Astrocyte (in vitro differentiated cells and primary cell): ENCODE measurements at places on chromosomes 5 and 9.

GRCh38 chr5:178215280-178216002 lies 11.1 kb downstream of the HNRNPAB start:
- H3K27ac ChIP-seq: no peak overlapping the region
- no peaks in the 10 kb centered on the region for H3K4me1 ChIP-seq
- no peaks in the 10 kb centered on the region for H3K27me3 ChIP-seq
- DNase-seq: no peak

GRCh38 chr9:31445960-31446359 lies 938.5 kb upstream of the ACO1 start:
- no peak overlapping the region for H3K27ac ChIP-seq
- H3K4me1 ChIP-seq: no peaks in the 10 kb centered on the region
- H3K27me3 ChIP-seq: no peaks in the 10 kb centered on the region

DNA sequence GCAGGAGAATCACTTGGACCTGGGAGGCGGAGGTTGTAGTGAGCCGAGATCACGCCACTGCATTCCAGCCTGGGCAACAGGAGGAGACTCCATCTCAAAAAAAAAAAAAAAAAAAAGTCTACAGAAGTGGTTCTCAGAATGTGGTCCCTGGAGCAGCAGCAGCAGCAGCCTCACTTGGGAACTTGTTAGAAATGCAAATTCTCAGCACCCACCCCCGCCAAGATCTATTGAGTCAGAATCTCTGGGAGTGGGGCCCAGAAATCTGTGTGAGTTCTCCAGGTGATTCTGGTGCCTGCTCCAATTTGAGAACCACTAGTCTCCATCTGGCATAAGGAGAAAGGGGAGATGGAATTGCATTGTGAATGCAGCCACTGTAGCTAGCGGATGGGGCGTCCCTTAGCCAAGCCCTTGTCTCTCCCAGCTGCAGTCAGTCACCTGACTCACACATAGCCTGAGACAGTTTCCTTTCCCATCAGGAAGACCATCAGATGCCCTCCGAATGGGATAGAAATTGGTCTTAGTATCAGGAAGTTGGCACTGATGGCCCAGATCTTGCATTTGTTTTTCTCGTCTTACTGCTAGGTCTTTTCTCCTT lies 12.2 kb upstream of the PTCH1 start:
- no peaks in the 10 kb centered on the region for H3K36me3 ChIP-seq
- H3K27ac ChIP-seq: no peak overlapping the region
- H3K4me1 ChIP-seq: no peaks in the 10 kb centered on the region
- peaks cover 6% of the 10 kb centered on the region for H3K27me3 ChIP-seq

DNA sequence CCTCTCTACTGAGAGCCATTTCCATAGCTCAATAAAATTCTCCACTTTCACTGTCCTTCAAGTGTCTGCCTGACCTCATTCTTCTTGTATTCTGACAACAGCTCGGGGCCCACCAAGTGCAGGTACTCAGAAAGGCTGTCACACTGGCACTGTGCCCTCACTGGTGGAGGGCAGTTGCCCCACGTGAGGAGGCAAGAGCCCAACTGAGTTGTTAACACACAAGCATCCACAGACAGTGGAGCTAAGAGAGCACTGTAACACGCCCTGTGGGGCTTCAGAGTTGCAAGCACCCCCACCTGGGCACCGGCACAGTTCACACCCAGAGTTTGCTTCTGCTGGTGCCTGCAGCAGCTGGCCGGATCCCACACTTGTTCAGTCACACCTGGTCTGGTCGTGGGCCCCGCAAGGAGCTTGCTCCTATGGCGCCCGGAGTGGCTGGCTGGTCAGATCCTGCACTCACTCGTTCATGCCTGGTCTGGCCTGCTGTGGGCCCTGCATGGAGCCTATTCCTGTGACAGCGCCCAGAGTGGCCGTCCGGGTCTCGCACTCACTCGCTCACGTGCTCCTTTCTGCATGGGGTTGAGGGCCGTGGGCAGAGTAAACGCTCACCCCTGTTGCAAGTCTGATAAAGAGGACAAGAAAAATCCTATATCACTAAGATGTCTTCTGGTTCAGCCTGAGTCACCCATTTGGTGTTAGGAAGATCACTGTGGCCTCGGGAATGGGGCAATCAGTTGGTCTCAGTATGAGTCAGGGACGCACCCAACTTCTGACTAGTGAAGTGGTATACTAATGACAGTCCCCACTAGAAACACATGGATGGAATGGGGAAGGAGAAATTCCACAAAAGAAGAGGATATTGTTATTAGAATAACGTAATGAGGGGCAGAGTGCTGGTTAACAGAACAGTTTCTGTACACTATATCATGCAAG lies 87.0 kb upstream of the CCNH start:
- H3K27ac ChIP-seq: no peak overlapping the region
- no peak overlapping the region for H3K4me3 ChIP-seq
- H3K36me3 ChIP-seq: no peaks in the 10 kb centered on the region

DNA sequence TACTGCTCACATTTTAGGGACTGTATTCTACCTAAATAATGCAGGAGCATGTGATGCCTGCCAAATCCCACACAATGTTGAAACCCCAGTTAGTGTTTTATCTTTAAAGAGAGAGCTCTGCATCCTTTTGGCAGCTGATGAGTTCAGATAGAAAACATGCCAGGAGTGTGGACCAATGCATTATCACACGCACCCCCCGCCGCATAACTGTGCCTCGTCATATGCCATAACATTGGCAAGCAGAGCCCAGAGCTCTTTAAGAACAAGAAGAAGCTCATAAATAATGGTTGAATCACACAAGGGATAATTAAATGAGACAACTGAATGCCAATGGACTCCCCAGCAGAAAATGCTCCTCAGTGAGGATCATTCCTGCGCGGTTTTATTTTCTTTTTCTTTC lies 52.8 kb upstream of the RORB start:
- no peaks in the 10 kb centered on the region for H3K36me3 ChIP-seq
- peak; percentile 18 for DNase-seq
- no peak overlapping the region for H3K4me3 ChIP-seq
- H3K27me3 ChIP-seq: no peaks in the 10 kb centered on the region

- no peaks in the 10 kb centered on the region for H3K27me3 ChIP-seq
- DNase-seq: no peak
- peaks cover 16% of the 10 kb centered on the region for H3K4me1 ChIP-seq
- no peak overlapping the region for H3K27ac ChIP-seq
- no peaks in the 10 kb centered on the region for H3K36me3 ChIP-seq
Observed at GRCh38 chr9:117103438-117104110, 311.3 kb downstream of the ASTN2 start.

GRCh38 chr5:179256328-179257175 lies 88.7 kb downstream of the ADAMTS2 start:
- no peak overlapping the region for H3K27ac ChIP-seq
- no peaks in the 10 kb centered on the region for H3K27me3 ChIP-seq
- no peak overlapping the region for H3K4me3 ChIP-seq
- no peaks in the 10 kb centered on the region for H3K36me3 ChIP-seq

- H3K4me1 ChIP-seq: no peaks in the 10 kb centered on the region
- H3K27ac ChIP-seq: no peak overlapping the region
- no peaks in the 10 kb centered on the region for H3K27me3 ChIP-seq
- H3K4me3 ChIP-seq: no peak overlapping the region
- no peaks in the 10 kb centered on the region for H3K36me3 ChIP-seq
- peak; percentile 79 for DNase-seq
Observed at GRCh38 chr5:96235008-96235910, 197.8 kb downstream of the PCSK1 start.

DNA sequence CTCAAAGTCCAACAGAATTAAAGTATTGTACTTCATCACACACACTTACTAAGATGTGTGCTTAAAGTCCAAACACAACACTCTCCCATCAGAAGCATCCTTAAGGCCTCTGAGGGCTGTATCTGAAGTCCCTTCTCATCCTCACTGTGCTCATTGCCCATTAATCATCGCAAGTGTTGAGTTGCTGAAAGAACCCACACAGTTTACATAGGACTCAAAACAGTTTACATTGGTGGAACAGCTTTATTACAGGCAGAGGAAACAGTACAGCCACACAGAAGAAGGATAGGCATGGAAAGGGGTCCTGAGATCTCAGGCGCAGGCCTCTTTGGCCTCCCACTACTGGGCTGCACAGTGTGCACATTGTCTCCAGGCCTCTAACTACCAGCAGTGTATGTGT lies 113.4 kb downstream of the CMYA5 start:
- H3K4me1 ChIP-seq: no peaks in the 10 kb centered on the region
- no peak for DNase-seq
- H3K27ac ChIP-seq: no peak overlapping the region
- H3K36me3 ChIP-seq: no peaks in the 10 kb centered on the region

GRCh38 chr5:80676706-80677105 lies 21.9 kb upstream of the DHFR start:
- DNase-seq: no peak
- H3K36me3 ChIP-seq: peaks cover 20% of the 10 kb centered on the region
- H3K4me1 ChIP-seq: no peaks in the 10 kb centered on the region
- H3K4me3 ChIP-seq: no peak overlapping the region
- no peaks in the 10 kb centered on the region for H3K27me3 ChIP-seq

DNA sequence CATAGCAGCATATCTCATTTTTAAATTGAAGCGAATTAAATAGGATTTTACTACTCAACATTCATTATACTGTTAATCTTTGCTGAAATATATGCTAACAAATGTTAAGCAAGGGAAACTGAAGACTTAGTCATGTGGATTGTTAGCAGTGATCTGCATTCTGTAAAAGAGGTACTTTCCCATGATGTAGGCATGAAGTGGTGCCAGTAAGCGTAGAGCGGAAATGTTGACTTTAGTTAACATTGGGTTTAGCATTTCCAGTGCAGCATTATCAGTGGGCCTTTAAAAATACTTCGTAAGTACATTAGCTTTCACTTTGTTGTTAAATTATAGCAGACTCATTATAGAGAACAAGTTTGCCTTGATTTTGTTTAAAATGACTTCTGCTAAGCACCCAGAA lies 130.3 kb downstream of the CDC42SE2 start:
- DNase-seq: peak; percentile 59
- no peak overlapping the region for H3K4me3 ChIP-seq
- H3K27ac ChIP-seq: peak overlapping the region; percentile 35

GRCh38 chr9:94821098-94821887 lies 94.8 kb downstream of the AOPEP start:
- DNase-seq: no peak
- no peaks in the 10 kb centered on the region for H3K36me3 ChIP-seq
- no peak overlapping the region for H3K27ac ChIP-seq

DNA sequence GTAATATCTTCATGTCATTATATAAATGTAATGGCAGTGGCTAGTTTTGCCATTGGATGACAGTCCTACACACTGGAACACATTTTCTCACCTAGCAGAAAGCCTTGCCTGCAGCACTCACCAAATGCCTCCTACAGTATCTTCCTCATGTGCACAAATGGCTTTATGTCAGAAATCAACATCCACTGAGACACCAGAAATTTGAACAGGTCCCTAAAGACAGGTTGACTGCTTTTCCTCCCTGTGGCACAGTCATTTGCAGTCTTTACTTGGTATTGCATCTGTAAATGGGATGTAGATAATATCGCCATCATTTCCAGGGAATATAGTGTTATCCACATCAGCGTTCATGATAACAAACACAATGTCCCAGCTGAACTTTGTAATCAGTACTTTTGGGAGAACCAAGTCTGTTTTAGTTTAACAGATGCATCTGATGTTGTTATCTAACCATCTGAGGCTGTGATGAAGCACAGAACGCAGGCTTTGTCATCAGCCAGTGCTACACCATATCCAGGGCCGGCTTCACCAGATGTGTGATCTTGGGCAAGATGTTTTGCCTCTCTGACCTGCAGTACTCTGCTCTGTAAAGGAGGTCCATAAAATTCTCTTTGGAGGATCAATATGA lies 83.9 kb upstream of the TAS2R1 start:
- H3K27me3 ChIP-seq: no peaks in the 10 kb centered on the region
- H3K4me3 ChIP-seq: no peak overlapping the region
- H3K27ac ChIP-seq: no peak overlapping the region
- peaks cover 25% of the 10 kb centered on the region for H3K4me1 ChIP-seq
- no peak for DNase-seq
- H3K36me3 ChIP-seq: no peaks in the 10 kb centered on the region

GRCh38 chr5:158921441-158922262 lies 178.1 kb downstream of the EBF1 start:
- H3K4me3 ChIP-seq: no peak overlapping the region
- no peaks in the 10 kb centered on the region for H3K4me1 ChIP-seq
- no peak overlapping the region for H3K27ac ChIP-seq
- H3K27me3 ChIP-seq: peaks cover 5% of the 10 kb centered on the region
- H3K36me3 ChIP-seq: no peaks in the 10 kb centered on the region
- DNase-seq: no peak

GRCh38 chr5:154346427-154346826 lies 99.4 kb upstream of the SAP30L start:
- no peak for DNase-seq
- H3K36me3 ChIP-seq: peaks cover 4% of the 10 kb centered on the region
- no peak overlapping the region for H3K27ac ChIP-seq

DNA sequence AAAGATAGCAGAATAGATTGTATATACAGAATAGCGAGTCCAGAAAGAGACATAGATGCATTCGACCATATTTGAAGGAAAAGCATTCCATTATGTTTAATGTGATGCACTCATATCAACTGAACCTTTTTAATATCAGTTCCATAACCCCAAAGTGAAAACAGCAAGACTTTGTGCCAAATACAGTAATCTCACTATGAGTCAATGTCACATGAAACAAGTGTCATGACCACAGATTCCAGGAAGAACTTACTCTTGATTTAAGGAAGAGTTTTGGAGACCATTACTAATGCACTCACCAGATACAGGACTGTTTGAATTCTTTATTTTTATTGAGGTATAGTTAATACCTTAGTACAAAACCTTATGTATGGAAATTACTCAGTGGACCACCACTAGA lies 220.5 kb downstream of the SH3GL2 start:
- no peak overlapping the region for H3K4me3 ChIP-seq
- peaks cover 9% of the 10 kb centered on the region for H3K27me3 ChIP-seq
- no peaks in the 10 kb centered on the region for H3K4me1 ChIP-seq
- no peak overlapping the region for H3K27ac ChIP-seq
- H3K36me3 ChIP-seq: no peaks in the 10 kb centered on the region

DNA sequence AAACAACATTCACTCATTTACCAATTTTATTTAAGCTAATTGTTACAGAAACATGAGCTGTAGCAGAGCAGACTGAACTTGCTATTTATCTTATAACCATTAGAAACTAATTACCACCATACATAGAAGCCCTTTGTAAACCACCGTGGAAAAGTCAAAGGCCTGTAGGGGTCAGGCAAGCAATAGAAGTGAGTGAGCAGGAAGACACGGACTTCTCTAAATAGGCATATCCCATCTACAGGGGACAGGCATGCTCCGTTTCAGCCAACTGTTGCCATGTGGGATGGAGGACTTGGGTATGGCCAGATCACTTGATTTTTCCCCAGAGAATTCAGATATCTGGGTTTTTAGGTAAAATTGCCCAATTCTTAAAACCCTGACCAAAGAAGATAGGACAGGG lies 44.8 kb downstream of the PRRC1 start:
- no peaks in the 10 kb centered on the region for H3K27me3 ChIP-seq
- no peak overlapping the region for H3K4me3 ChIP-seq
- H3K27ac ChIP-seq: no peak overlapping the region
- H3K4me1 ChIP-seq: peaks cover 6% of the 10 kb centered on the region
- DNase-seq: no peak

GRCh38 chr9:129898185-129898584 lies 62.9 kb downstream of the USP20 start:
- no peak overlapping the region for H3K4me3 ChIP-seq
- H3K27ac ChIP-seq: no peak overlapping the region
- no peaks in the 10 kb centered on the region for H3K27me3 ChIP-seq

GRCh38 chr5:171770153-171770552 lies 15.5 kb upstream of the SMIM23 start:
- no peak for DNase-seq
- H3K4me3 ChIP-seq: no peak overlapping the region
- no peaks in the 10 kb centered on the region for H3K4me1 ChIP-seq
- peaks cover 5% of the 10 kb centered on the region for H3K27me3 ChIP-seq
- no peaks in the 10 kb centered on the region for H3K36me3 ChIP-seq
